ENCODE measurements at places on chromosomes 2 and 18.

GRCh38 chr2:65144571-65144970 lies 14.7 kb upstream of the RAB1A start:
- no peak for DNase-seq

DNA sequence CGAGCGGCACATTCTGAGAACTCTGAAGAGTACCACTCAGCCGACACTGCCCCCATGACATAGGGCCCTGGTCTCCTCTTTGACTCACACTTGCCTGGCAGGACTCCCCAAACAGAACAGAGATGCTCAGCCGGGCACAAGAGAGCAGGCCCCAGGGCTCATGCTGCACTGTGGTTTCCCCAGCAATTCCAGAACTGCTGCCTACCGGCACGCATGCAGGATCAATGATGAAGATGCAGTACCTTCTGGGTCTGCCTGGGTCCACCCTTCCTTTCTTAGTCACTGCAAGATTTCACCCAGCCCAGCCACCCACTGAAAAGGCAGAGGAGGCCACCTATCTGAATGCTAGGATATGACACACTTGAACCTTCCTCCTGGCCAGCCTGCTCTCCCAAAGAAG lies 49.4 kb downstream of the BCL11A start:
- DNase-seq = no peak

DNA sequence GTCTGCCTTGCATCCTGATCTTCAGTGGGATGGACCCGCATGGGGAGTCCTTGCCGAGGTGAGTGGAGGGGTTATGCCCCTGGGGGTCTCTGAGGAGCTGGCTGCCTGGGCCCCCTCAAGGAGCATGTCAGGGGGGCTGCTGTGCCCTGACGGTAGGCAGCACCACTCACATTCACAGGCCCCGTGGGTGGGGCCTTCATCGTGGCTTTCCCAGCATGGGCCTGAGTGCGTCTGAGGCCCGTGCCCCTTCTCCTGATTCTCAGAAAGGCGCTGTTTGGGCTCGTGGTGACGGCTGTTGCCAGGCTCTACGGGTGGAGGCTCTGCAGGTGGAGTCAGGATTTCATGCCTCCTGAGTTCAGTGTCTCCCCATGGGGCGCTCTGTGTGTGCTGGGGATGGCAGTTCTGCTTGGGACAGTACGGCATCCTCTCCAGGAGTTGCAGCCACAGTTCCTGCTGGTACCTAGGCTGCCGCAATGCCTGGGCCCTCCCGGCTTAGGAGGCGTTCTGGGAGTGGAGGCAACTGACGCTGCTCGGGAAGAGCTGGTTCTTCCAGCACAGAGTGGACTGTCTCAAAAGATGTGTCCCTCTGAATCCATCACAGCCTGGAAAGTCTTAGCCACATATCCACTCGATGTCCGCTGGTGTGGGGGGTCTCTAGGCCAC lies 57.3 kb downstream of the NTSR2 start:
- no peak for DNase-seq

GRCh38 chr18:52341608-52342381 lies 1.8 kb downstream of the DCC start:
- no peak for DNase-seq

- DNase-seq = no peak
Observed at GRCh38 chr2:111982822-111983221, 72.2 kb upstream of the TMEM87B start.
